ENCODE measurements at places on chromosomes 7 and 10.

DNA sequence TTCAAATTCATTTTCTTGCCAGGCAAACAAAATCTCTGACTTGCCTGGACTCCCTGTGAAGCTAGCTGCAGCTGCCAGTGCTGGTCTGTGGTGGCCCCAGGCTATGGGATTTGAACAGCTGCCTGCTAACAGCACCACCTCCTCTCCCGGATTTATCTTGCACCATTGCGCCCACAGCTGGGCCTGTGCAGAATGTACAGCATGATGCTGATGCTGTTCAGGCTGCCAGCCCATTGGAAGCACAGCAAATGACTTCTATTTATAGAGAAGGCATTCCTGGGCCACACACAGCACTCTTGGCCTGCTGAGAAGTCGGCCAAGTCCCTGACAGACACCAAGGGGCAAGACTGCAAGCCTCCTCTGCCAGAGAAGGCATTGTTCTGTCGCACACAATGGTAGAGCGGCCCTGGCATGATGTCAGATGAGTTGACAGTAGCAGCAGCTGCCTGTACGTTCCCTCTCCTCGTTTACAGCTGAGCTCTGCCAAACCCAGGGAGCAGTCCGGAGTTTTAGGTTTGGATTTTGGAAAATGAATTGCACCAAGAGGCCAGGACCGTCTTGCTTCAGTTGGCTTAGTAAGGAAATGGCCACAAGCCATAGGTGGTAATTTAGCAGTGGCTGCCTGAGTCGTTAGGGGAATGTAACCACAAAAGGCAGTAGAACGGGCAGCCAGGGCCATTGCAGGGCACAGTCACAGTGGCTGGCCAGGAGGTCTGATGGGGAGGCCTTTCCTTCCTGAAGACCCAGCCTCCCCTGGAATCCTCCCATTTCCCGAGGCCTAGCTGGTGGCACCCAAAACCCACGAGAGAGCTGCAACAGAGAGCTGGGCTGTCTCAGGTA is 38.5 kb downstream of the MTURN start:
- DNase-seq = no peak

DNA sequence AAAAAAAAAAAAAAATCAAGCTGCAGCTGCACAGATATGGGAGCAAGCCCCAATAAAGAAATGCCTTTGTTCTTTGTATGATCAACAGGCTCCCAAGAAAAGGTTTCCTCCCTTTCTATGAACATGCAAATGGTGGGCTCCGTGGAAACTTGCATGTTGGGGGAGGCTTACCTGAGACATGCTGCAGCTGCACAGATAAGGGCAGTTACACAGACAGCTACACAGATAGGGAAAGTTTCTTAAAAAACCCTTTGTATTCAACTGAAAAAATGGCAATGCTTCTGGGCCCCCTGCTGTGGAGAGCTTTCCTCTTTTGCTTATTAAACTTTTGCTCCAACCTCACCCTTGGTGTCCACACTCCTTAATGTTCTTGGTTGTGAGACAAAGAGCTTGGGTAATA is 29.8 kb upstream of the ZNF746 start:
- no peak for DNase-seq

GRCh38 chr10:28674782-28675181 is 2.5 kb upstream of the BAMBI start:
- no peak for DNase-seq

GRCh38 chr7:39017369-39017915 is 39.7 kb downstream of the POU6F2 start:
- DNase-seq = no peak

DNA sequence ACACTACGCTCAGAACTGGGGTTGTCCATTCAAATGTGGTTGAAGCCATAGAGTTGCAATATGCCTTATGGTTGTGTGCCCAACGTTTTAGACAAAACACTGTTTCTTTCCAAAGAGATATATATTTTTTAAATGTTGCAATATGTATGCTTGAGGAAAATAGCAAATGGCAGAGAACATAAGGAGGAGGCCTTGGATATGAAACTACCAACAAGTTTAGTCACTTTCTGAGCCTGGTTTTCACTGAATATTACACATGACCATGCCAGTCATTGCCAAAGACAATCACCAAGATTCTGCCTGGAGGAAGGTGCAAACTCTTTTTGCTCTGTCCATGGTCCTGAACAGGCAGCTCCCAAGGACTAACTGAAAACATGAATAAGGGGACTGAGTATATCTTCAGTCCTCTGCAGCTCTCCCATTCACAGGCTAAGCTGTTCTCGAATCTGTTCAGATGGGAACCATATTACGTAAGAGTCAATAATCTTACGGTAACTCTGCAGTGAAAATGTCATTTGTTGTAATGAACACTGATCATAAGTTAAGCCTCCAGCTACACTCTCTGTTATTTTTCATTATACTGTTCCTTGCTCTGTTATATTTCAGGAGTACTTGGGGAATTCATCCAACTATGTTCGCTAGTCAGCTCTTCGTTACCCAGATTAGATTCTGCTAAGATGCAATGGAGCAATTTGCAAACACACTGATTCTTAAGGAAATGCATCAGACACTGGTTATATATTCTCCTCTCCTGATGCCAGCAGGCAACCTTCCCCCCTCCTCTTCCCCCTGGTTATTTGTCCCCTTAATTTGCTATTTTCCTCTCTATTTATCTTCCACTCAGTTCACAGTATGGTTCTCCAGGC is 90.7 kb upstream of the C1QL3 start:
- no peak for DNase-seq
